ENCODE measurements at places on chromosomes 1 and 21.

GRCh38 chr1:246294263-246294662, 212.8 kb downstream of the SMYD3 start:
- no peak for DNase-seq

DNA sequence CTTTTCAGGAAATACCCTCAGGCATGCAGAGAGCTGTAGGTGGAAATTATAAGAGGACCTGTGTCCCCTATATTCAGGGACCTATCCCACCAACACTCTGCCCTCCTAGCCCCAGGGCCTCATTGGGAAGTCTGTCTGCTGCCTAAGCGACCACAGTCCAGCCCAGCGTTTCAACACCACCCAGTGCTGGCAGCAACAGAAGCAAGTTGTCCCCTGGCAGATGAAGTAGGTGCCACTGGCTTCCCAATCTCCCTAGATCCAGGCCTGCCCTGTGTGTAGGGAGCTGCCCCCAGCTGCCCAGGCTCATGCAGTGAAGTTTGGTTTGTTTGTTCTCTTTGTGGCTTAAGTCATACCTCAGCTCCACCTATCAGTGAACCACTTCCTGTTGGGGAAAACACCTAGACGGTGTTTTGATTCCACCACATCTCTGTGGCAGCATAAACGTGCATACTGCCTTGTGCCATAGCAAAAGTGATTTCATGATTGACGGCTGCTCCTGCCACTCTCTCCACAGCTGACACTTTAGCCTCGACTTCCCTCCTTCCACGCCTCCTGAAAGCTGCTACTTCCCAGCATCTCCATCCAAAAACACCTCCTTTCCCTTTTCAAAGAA, 8.1 kb upstream of the LEFTY1 start:
- DNase-seq: peak; percentile 40

GRCh38 chr1:151639466-151639865, 27.6 kb downstream of the SNX27 start:
- DNase-seq: no peak

GRCh38 chr1:143699731-143700130, 272.1 kb downstream of the FAM72C start:
- DNase-seq: no peak

- DNase-seq: no peak
Observed at GRCh38 chr1:169043823-169044222, 62.7 kb upstream of the ATP1B1 start.

- no peak for DNase-seq
Observed at GRCh38 chr21:14943616-14944015, 121.2 kb downstream of the NRIP1 start.

GRCh38 chr1:156725683-156726280, 2.5 kb upstream of the METTL25B start:
- peak; percentile 85 for DNase-seq

- no peak for DNase-seq
Observed at GRCh38 chr1:63524201-63524600, 876 bp downstream of the EFCAB7 start.

- DNase-seq: no peak
Observed at GRCh38 chr1:45922374-45922773, 119.0 kb downstream of the MAST2 start.

GRCh38 chr1:109115685-109116084, 1.8 kb downstream of the ELAPOR1 start:
- no peak for DNase-seq

Data from iPS-NIHi11 (cell line).